ELR (cell line): ENCODE measurements at places on chromosomes 4 and X.

- no peak for DNase-seq
These were observed 11.2 kb downstream of the JADE1 start for GRCh38 chr4:128820671-128821070.

GRCh38 chrX:153739754-153740486 lies 15.3 kb downstream of the ABCD1 start:
- no peak for DNase-seq

DNA sequence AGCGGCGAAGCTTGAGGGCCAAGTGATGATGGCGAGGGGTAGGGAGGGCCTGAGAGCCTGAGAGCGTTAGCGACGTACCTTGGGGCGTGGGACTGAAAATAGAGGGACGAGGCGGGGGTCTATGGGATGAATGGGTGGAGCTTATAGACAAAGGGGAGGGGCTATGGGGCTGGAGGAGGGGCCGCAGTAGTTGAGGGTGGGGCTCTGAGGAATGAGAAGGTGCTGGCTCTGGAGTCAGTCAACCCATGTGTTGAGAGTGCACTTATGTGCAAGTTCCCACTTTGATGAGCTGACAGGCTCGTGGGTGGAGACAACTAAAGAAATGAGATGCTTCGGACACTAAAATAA lies 488 bp downstream of the TBC1D25 start:
- DNase-seq = peak; percentile 53

DNA sequence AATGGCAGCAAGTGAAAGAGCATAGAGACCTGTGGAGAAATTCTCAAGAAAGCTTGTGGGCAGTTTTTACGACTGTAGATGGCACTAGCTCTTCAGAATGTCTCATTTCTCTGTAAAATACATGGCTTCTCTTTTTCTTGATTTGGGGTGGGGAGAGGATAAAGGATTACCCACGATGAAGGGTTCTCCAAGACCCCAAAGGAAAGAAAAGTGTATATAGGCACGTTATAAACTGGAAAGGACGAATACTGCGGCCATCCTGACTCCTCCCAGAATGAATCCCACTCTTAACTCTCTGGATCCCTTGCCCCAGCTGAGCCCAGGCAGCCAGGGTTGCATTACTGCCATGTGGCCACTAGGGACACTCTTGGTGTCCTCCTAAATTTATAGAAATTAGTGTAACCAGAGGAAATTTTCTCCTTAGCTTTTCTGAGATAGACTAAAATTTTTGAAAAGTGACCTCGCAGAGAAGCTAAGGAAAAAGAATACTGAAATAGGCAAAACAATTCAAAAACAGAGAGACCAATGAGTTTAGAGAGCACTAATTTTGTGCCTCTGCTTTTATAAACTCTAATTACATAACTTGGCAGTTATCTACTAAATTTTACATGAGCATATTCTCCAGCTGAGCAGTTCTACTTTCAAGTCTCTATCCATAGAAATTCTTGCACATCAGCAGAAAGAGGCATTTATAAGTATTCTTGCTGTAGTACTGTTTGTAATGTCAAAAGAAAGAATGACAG lies 37.8 kb upstream of the PCDH19 start:
- peak; percentile 33 for DNase-seq

DNA sequence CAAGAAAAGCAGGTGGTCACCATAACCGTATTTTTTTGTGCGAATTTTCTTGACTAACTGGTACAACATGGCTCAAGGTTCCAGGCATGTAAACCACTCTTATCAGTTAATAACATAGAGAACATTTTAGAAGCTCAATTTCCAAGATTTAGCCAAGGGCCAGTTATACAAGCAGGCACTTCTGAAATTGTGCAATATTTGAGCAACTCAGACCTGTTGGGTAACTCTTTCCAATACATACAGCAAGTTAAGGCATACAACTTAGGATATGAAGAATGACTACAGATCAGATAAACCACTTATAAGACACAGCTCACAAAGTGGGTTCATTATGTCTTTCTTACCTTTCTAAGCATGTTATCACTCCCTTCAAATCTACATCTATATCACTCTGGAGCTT lies 43.9 kb downstream of the ZNF280C start:
- DNase-seq = no peak

GRCh38 chr4:173039617-173040577 lies 128.7 kb upstream of the GALNT7 start:
- no peak for DNase-seq
